ENCODE measurements at places on chromosomes 16 and 17. TPM values are rescaled to one million over a fixed set of nuclear protein-coding genes. Genes with fewer than 3 reads are reported as not detected.

- no peaks in the 10 kb centered on the region for H3K36me3 ChIP-seq
- no peak overlapping the region for H3K27ac ChIP-seq
- DNase-seq: no peak
- peaks cover 8% of the 10 kb centered on the region for H3K4me1 ChIP-seq
Observed at GRCh38 chr16:82660966-82661365, 34.2 kb downstream of the CDH13 start.

GRCh38 chr16:84593825-84594724 lies 23.8 kb downstream of the COTL1 start:
- peaks cover 19% of the 10 kb centered on the region for H3K36me3 ChIP-seq
- no peak overlapping the region for H3K4me3 ChIP-seq
- H3K27me3 ChIP-seq: no peaks in the 10 kb centered on the region
- H3K4me1 ChIP-seq: peaks cover 15% of the 10 kb centered on the region
- no peak for DNase-seq
- no peak overlapping the region for H3K27ac ChIP-seq

The SRCIN1 gene
- 21.4 TPM for total RNA-seq

- H3K4me1 ChIP-seq: peaks cover 18% of the 10 kb centered on the region
- H3K27me3 ChIP-seq: no peaks in the 10 kb centered on the region
- H3K4me3 ChIP-seq: no peak overlapping the region
- H3K27ac ChIP-seq: no peak overlapping the region
Observed at GRCh38 chr16:84712801-84713775, 13.3 kb downstream of the USP10 start.

DNA sequence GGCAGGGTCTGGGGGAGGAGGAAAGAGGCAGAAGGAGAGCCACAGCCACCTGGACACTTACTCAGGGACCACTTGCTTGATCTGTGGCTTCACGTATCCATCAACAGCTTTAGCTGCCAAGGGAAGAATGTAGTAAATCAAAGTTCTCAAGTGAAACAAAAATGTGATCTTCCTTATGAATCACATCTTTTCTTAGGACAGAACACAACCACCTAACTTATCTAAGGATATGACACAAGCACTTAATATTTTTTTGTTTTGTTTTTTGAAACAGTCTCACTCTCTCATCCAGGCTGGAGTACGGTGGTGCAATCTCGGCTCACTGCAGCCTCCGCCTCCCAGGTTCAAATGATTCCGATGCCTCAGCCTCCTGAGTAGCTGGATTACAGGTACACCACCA lies 8.4 kb upstream of the GHDC start:
- no peaks in the 10 kb centered on the region for H3K27me3 ChIP-seq
- H3K27ac ChIP-seq: no peak overlapping the region
- peaks cover 47% of the 10 kb centered on the region for H3K36me3 ChIP-seq
- DNase-seq: no peak
- no peak overlapping the region for H3K4me3 ChIP-seq
- H3K4me1 ChIP-seq: no peaks in the 10 kb centered on the region

The ARHGAP44 gene
- total RNA-seq: 11.7 TPM

The C17orf100 gene
- 6.1 TPM for total RNA-seq

DNA sequence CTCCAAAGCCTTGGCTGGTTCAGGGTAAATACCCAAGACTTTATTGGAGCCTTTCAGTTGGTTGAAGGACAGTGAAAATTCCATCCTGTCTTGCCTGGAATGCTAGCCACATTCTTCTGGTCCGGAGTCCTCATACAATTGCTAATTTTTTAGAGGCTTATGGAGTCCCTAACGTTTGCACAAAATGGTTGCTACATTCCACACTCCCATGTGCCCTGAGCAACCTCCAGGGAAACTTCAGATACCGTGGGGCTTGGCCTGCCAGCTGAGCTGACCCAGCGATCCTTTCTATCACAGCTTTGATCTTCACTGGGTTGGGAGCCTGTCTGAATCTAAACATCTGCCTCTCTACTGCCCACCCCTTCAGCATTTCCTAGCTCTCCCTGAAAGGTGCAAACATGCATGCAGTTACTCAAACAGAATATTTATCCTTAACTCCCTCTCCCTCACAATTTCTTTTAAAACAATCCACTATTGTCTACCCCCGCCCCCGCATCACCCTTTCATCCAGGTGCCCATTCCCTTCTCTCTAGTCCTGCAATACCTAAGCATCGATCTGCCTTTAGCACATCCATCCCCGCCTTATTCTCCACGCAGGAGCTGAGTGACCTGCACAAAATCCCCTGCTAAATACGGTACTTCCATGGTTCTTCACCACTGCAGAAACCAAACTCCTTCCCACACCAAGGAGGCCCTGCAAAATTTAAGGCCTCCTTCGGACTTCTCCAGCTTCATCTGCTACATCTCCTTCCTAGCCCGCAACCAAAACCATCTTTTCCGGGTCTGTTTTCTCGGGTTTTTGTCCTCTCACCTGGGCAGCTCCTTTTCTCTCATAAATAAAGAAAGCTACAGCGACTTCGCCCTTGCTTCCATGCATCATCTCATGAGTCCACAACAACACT lies 810 bp upstream of the GAN start:
- H3K27me3 ChIP-seq: no peaks in the 10 kb centered on the region
- DNase-seq: no peak
- H3K36me3 ChIP-seq: no peaks in the 10 kb centered on the region
- H3K4me3 ChIP-seq: peak overlapping the region; percentile 94
- H3K27ac ChIP-seq: peak overlapping the region; percentile 96
- H3K4me1 ChIP-seq: peaks cover 29% of the 10 kb centered on the region

DNA sequence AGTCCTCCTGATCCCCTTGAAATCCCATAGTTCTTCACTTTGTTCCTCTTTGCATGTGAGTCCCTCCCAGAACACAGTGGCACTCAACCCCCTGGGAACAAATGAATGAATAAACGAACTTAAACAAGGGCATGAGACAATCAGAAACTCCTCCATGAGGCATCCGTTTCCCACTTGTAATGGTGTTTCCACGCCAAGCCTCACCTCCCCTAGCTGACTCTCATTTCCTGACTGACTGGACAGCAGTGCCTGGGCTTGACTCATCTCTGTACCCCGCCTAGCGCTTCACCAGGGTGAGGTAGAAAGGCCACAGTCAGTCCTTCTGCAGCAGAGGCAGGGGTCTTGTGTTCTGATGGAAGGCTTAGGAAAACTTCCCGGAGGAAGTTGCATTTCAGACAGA lies 14.2 kb downstream of the KIF1C start:
- no peaks in the 10 kb centered on the region for H3K27me3 ChIP-seq
- no peaks in the 10 kb centered on the region for H3K4me1 ChIP-seq

Measured in mesothelial cell of epicardium (in vitro differentiated cells).